ENCODE measurements at places on chromosomes 3 and 15. TPM values are rescaled to one million over a fixed set of nuclear protein-coding genes. Genes with fewer than 3 reads are reported as not detected.

Gene CCR9
- total RNA-seq: not detected

Gene C3orf22
- total RNA-seq: not detected

Gene AHSG
- total RNA-seq: not detected

Gene KY
- total RNA-seq: not detected

- no peak for DNase-seq
Observed at GRCh38 chr3:13616359-13616758, 67.4 kb downstream of the FBLN2 start.

- DNase-seq: no peak
Observed at GRCh38 chr3:174409086-174409743, 449.9 kb upstream of the NAALADL2 start.

GRCh38 chr3:150098621-150099020 is 127.9 kb upstream of the PFN2 start:
- no peak for DNase-seq

- peak; percentile 46 for DNase-seq
Observed at GRCh38 chr3:177468816-177469215, 271.5 kb upstream of the TBL1XR1 start.

- no peak for DNase-seq
Observed at GRCh38 chr15:92402751-92403150, 9.1 kb downstream of the ST8SIA2 start.

All from SK-MEL-5 (cell line).